ENCODE measurements at places on chromosomes 16 and 17. TPM values are rescaled to one million over a fixed set of nuclear protein-coding genes. Genes with fewer than 3 reads are reported as not detected.

The CHP2 gene
- not detected for total RNA-seq

The GAS2L2 gene
- 0.60 TPM for total RNA-seq

GRCh38 chr17:35668802-35669201 is 62.6 kb upstream of the RASL10B start:
- no peak for DNase-seq

DNA sequence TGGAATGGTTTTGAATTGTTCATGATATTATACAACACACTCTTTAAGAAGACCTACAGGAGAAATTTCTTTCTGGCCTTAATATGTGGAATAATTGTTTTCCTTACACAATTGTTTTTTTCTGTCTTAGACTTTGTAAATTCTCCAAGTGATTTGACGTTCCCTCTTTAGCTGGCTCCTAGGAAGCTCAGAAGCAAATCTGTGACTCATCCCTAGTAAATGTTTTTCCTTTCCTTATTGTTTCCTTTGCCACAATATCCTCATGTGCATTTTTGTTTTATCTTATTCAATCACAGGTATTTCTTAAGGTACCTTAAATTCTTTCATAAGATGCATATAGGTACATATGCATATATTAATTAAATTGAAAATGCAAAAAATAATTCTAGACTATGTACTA is 13.5 kb downstream of the KIAA0753 start:
- DNase-seq, result no peak

DNA sequence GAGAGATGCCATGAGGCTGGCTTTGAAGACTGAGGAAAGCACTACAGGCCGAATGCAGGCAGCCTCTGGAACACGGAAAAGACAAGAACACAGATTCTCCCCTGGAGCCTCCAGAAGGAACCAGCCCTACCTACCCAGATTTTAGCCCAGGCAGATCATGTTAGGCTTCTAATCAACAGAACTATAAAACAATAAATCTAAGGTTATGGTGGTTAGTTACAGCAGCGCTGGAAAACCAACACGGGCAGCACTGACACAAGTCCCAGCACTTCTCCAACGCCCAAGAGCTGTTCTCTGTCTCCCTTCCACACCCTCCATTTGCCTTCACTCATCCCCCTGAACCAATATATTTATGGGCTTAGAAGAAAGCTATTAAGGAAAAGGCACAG is 7.5 kb downstream of the ANKRD11 start:
- DNase-seq, result no peak

DNA sequence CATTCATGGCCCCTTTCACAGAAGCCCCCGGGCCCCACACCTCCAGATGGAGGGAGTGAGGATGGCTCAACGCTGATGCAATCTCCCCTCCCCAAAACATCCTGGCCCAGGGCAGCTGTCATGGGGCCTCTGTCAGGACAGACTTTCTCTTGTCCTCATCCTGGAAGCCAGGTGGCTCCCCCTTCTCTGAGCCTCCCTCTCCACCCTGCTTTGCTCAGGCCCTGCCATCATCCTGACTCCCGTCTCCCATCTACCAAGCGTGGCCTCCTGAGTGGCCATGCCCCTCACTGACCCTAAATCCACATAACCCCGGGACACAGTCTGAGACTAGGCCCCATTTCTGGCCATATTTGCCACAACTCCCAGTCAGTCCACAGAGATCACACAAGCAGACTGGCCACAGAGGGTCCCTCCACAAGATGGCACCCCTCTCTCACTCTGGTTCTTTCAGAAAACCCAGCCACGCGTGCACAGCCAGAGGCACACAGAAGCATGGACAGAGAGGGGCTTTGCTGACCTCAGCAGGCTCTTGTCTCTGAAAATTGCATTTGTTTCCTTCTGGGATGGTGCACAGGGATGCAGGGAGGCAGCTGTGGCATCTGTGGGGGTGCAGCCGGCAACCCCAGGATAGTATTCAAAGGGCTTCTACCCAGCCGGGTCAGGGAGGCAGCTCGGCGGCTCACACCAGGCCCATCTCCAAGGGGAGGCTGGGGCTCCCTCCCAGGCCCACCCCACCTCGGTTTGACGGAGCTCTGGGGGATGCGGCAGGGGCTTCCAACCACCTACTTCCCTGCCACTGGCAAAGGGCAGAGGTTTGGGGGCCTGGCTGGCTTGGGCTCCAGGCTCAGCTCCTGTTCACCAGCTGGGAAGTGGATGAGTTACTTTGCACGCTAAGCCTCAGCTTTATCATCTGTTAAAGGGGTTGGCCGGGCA is 16.9 kb downstream of the DOC2B start:
- peak; percentile 78 for DNase-seq

The FMNL1 gene
- total RNA-seq, result 3.7 TPM

DNA sequence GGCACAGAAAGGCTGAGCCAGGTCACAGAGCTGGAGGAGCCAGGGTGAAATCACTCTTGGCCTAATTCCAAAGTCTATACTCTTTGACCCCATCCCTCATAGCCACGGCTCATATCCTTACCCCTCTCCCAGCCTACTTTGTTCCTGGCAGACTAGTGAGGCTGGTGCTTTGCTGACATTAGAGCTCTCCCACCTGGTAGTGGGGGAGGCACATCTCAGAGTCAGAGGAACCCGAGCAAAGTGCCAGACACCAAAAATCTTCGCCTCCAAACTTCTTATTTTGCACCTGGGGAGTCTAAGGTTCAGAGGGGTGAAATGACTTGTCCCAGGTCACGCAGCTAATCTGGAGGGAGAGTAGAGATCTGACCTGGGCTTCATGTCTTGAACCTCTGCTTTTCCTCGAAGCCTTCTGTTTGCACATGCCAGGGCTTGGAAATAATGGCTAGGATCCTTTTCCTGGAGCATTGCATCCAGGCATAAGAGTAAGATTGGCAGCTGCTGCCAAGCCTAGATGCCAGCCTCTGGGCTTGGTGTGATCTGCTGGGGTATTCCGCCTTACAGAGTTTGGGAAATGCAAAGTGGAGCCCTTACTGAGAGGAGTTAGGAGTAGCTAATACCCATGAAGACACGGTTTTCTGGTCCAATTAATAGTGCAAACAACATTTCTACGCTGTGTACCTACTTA is 126.9 kb downstream of the SPACA3 start:
- no peak for DNase-seq

DNA sequence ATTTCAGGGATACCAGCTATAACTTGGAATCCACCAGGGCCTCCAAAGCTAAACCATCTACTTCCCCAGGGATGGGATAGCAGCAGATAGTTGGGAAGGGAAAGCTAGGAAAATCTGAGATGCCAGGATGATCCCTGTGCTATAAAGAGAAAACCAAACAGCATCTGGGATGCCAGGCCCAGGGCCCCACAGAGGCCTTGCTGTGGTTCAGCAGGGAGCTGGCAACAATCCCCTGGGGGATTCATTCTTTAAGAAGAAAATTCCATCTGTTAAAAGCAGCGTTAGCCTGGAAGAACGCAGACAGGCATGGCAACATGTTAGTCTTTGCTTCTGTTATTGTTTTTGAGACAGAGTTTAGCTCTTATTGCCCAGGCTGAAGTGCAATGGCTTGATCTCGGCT is 16.6 kb downstream of the MYO18A start:
- DNase-seq, result no peak

DNA sequence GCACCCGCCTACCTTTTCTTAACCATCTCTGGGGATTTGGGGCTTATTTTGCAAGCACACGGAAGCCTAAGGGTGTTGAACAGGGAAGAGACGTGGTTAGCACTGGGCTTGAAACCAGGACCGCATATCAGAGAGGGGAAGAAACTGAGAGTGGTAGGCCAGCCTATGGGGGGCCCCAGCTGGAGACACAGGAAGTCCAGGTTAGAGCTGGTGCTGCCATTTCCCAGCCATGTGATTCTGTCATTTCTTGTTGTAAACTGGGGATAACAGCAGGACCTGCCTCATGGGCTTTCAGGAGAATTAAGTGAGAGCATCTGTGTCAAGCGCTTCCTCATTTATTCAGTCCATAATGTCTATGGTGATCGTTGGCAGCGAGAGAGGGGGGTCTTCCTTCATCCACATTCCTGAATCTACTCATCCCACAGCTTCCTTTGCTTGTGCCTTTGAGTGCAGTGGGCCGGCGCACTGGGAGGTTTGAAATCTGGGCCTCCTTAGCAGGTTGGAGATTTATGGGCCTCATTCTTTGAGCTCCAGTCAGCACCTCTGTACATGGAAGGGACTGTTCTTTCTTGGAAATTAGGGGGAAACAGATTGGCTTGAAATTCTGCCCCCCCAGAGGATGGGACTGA is 20.1 kb downstream of the NKD1 start:
- no peak for DNase-seq

GRCh38 chr17:49521471-49522356 is 26.6 kb downstream of the NGFR start:
- DNase-seq, result no peak

DNA sequence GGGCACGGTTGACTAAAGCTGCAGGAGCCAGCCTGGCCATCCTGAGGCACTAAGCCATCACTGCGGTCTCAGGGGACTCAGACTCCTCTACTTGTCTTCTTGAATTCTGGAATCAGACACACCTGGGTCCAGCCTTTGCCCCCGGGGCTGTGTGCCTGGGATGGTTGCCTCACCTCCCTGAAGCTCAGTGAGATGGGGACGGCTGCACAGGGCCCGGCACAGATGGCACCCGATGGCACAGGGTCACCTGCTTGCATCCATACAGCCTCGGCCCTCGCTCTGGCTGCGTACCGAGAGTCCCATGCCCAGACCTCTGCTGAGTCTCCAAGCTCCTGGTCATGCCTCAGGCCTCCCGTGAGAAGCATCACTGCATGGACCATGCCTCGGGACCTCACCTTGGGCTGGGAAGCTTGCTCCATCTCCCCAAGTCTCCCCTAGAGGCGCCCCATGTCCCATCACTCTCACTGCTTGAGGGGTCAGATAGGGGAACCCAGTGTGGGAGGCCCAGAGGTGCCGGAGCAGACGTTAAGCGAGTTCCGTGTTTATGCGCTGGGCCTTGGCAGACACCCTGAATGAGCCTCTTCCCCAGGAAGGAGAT is 316.3 kb downstream of the SEC14L1 start:
- no peak for DNase-seq

DNA sequence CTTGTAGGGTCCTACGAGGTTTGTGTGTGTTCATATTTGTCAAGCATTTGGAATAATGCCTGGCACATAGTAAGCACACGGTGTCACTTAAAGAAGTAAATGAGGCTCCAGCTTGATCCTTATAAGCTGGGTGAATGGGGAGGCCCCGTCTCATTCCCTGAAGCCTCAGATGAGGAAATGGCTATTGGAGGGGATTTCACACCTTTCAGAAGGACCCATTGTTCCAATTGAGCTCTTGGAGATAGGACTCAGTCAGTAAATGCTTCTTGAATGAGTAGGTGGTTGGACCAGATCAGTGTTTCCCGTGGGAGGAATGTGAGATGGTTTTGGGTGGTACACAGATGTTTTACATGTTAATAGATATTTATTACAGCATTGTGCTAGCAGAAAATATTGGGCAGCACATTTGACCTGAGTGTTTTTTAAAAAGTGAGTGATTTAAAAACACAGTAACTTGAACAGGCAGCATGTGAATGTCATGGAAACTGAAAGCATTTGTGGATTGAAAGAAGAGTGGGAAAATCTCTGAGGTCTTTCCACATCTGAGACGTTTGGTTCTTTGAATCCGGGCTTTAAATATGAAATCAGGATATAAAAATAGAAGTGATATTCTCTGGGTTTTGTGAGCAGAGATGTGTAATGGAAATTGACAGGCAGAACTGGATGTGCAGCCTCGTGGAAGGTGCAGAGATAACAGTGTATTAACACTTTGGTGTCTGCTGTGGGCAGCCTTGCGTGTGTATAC is 36.4 kb upstream of the ARHGAP17 start:
- no peak for DNase-seq

The CDRT4 gene
- total RNA-seq, result 9.1 TPM

DNA sequence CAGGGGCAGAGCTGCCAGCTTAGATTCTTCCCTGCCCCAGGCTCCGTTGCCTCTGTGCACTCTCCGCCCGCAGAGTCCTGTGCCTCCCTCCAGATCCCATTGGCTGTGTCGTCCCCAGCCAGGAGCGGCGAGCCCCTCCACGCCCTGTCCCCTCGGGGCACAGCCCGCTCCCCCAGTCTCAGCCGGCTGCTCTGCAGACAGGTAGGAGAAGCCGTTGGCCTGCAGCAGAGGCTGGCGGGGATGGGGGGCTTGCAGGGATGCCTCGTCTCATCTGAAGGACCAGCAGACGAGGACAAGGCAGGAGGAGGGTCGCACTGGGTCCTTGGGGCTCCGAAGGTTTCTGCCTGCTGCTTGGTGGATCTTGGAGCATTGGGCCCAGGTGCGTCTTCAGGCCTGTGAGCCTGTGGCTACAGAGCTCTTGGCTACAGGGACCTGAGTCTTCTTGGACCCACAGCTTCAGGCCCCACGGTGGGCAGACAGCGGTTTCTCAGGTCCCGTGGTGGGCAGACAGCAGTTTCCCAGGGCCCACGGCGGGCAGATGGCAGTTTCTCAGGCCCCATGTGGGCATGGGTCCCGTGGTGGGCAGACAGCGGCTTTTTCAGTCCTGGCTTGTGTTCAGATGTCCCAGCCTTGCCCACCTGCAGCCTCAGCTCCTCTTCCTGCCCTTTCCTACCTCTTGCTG is 6.0 kb downstream of the TPSG1 start:
- DNase-seq, result no peak

GRCh38 chr17:80839511-80839941 is 152.1 kb upstream of the CHMP6 start:
- DNase-seq, result no peak

- DNase-seq, result peak; percentile 26
Measured at GRCh38 chr17:74922694-74923537, at the start of gene USH1G. Gene USH1G, minus strand, starts transcription at chr17:74923255. Its CDS starts 182 bp downstream, at chr17:74923073.

The RHBDL3 gene
- 3.3 TPM for total RNA-seq

DNA sequence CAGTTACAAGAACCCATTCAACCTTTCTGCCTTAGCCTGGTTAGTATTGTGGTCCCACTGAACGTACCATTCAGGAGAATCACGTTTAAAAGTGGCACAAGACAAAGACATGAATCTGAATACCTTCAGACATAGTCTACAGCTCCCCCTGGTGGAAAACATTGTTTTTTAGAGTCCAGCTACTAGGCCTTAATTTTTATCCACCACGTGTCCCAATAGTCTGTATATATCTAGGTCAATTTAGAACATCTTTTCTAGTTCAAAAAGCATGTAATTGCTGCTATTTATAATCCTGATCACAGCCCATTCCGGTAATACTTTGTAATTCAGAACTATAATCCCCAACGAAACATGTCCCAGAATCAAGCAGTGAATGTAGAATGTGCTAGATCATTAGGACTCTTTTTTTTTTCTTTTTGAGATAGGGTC is 13.7 kb upstream of the GUCY2D start:
- no peak for DNase-seq

- DNase-seq, result no peak
Measured at GRCh38 chr17:75244133-75244866, 17.1 kb downstream of the GGA3 start.

DNA sequence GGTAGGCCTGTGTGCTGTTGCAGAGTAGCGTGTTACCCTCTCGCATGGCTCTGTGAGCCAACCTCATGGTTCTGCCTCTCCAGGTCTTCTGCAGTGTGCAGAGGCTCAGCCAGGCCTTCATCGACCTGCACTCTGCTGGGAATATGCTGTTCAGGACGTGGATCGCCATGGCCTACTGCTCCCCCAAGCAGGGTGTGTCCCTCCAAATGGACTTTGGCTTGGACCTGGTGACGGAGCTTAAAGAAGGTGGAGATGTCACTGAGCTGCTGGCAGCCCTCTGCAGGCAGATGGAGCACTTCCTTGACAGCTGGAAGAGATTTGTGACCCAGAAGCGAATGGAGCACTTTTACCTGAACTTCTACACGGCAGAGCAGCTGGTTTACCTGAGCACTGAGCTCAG is 75.8 kb upstream of the ENDOV start:
- no peak for DNase-seq

Measured in ovary (tissue), 10 donors.